Stimulated activated CD8-positive, alpha-beta memory T cell treated with anti-CD3 and anti-CD28 coated beads, Interleukin-7, amount 100 ng/mL, for 4 hours (primary cell): ENCODE measurements at places on chromosomes 12 and 14.

DNA sequence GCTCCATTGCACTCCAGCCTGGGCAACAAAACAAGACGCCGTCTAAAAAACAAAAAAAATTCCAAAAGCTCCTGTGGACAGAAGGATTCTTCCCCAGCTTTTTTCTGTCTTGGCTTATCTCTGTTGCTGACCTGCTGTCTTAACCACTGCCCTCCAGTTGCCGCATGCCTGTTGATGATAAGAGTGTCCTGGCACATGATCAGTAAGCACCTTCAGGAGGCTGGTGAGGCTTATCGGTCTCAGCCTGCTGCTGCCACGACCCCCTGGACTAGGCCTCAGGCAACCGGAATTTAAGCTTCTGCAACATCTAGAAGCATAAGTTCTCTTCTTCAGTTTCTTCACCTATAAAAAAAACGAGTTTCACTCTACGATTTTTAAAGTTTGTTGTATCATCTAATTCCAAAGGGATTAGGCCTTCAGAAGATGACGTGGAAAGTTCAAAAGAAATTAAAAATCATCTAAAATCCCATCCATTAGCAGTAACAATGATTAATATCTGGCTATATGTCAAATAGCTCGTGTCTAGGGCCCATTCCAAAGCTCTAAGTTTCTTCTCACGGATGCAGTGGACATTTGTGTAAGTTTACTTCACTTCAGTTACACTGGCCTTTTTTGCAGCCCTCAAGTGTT, 46.4 kb downstream of the RESF1 start:
- DNase-seq = no peak

DNA sequence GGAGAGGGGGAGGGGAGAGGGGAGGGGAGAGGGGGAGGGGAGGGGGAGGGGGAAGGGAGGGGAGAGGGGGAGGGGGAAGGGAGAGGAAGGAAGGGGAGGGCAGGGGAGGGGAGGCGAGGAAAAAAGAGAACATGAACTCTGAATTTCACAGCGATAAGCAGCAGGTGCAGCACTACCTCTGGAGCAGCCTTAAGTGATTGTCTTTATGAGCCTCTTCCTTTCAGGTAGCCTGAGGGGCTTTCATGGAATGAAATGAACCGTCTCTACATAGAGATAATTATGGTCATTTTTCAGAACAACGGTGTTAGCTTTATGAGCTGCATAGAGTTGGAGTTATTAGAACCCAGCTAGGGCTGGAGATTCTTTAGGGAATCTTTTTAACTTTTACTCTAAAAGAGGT, 18.1 kb upstream of the PTCSC3 start:
- DNase-seq = no peak

- no peak for DNase-seq
Measured at GRCh38 chr14:59358102-59358501, 107.1 kb downstream of the GPR135 start.

DNA sequence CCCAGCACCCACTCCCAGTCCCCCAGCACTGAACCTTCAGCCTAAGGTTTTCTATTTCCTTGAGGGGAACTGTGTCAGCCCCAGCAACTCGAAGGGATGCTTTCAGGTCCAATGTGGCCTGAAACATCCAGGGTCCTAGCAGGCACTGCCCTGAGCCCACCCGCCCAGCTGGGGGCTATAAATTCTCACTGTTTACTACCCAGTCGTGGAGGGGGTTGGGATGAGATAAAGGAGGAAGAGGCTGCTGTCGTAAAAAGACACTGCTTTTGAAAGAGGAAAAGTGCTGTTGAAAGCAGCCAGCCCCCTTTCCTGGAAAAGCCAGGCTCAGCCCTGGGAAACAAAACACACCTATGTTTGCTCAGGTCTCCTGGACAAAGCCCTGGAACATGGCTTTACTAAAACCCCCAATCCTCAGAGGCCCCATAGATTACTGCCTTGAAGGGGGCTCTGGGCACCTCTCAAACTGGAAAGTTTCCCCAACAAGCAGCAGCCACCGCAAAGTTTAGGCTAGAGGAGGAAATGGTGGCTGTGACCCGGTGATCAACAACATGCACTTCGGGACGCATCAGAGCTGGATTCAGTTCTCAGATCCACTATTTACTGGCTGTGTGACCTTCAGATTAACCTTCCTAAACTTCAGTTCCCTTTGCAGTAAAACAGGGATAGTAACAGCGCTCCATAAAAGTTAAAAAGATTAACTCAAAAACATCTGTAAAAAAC, 51.0 kb downstream of the ACTN1 start:
- DNase-seq = no peak

GRCh38 chr12:118359541-118359915, 13.2 kb downstream of the TAOK3 start:
- DNase-seq = no peak

DNA sequence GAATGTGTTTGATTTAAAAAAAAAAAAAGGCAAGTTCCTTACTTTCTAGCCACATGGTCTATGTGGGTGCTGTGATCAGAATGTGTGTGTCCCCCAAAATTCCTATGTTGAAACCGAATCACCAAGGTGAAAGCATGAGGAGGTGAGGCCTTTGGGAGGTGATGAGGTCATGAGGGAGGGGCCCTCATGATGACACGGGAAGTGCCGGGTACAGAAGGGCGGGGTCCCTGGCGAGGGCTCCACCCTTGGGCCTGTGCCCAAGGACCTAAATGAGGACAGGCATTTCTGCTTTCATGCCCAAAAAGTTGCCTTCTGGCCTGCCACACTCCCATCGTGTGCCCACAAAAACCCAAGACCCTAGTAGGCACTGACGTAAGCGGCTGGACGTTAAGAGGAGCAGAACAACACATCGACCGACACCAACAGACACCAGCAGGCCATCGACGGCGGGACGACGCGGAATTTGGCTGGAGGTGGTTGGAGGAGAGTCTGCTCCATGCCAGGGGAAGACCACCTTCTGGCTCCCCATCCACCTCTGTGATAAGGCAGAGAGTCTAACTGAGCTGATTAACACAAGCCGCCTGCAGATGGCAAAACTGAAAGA, 211.8 kb downstream of the FOXN3 start:
- DNase-seq = no peak

DNA sequence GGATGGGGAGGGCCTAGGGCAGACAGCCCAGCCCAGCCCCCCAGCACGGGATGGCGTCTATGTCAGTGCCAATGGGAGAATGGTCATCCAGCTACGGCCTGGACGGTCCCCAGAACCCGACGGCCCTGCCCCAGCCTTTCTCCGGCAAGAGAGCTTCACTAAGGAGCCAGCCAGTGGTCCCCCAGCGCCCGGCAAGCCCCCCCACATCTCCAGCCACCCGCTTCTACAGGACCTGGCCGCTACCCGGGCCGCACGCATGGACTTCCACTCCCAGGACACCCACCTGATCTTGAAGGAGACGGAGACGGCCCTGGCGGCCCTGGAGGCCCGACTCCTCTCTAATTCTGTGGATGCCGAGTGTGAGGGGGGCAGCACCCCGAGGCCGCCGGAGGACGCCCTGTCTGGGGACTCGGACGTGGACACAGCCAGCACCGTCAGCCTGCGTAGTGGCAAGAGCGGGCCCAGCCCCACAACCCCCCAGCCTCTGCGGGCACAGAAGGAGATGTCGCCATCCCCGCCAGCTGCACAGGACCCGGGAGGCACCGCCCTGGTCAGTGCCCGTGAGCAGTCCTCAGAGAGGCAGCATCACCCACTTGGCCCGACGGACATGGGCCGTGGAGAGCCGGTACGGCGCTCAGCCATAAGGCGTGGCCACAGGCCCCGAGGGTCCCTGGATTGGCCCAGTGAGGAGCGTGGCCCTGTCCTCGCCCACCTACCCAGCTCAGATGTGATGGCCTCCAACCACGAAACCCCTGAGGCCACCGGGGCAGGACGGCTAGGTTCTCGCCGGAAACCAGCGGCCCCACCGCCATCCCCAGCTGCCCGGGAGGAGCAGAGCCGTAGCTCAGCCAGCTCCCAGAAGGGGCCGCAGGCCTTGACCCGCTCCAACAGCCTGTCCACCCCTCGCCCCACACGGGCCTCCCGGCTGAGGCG, 21.9 kb downstream of the CEP170B start:
- no peak for DNase-seq

- DNase-seq = no peak
Measured at GRCh38 chr12:131312793-131313545, 359.3 kb downstream of the ADGRD1 start.

DNA sequence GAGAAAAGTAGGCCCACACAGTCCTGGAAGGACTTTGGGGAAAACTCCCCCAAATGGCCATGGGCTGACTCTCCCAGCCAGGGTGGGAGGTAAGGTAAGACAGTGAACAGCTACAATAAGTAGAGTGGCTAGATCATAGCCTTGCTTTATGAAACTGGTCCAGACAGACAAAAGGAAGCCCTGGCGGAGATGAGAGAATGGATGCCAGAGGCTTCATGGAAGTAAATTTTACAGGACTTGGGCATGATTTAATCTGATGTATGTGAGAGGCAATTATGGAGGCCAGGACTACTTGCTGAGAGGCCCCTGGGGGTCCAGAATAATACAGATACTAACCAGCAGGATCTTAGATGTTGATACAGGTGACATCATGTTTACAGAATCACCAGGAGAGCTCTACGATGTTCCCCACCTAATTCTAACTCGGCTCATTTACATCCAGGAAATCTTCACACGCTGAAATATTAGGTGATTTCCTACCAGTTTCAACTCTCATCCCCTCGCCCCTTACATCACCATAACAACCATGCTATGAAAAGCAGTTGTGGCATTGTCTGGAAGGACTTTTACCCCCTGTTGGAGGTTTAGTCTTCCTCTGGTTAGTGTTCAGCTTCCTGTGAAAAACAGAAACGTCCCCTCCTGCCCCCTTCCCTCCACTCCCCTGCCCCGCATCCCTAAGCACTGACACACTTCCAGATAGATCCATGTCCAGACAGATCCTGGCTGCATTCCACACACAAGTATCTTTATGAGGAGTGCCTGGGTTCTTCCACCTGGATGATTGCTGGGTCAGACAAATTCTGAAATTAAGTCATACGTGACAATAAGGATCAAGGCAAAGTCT, 39.5 kb upstream of the NT5DC3 start:
- DNase-seq = no peak

GRCh38 chr12:65510584-65511050, 232.1 kb downstream of the MSRB3 start:
- DNase-seq = no peak

DNA sequence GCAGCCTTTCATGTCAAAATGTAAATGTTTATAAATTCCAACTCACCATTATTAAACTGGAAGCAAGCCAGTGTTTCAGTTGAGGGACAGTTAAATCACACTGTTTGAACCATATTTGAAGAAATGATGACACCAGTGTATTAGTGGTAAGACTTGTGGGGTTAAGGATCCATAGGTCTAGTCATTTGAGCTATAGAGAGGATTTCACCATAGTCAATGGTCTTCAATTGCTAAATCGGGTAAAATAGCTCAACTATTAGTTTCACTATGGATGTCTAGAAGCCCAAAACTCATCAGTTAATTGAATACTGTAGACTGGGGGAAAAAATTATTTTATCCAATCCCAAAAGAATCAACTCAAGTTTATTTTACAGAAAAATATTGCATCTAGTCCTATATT, 659.1 kb downstream of the NRXN3 start:
- DNase-seq = no peak

GRCh38 chr14:98909251-98909944, 362.6 kb downstream of the BCL11B start:
- no peak for DNase-seq

GRCh38 chr14:77314539-77315457, 5.9 kb downstream of the POMT2 start:
- no peak for DNase-seq

DNA sequence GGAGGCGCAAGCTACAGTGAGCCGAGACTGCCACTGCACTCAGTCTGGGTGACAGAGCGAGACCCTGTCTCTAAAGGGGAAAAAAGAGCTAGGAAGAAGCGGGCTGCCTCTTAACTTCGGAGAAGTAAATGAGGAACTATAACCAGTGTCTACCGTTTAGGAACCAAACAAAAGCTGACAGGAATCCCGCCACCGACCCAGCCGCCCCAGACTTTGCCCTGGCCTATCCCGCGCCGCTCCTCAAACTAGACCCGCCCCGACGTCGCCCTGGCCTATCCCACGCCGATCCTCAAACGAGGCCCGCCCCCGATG, 568 bp upstream of the SIVA1 start:
- DNase-seq = no peak

DNA sequence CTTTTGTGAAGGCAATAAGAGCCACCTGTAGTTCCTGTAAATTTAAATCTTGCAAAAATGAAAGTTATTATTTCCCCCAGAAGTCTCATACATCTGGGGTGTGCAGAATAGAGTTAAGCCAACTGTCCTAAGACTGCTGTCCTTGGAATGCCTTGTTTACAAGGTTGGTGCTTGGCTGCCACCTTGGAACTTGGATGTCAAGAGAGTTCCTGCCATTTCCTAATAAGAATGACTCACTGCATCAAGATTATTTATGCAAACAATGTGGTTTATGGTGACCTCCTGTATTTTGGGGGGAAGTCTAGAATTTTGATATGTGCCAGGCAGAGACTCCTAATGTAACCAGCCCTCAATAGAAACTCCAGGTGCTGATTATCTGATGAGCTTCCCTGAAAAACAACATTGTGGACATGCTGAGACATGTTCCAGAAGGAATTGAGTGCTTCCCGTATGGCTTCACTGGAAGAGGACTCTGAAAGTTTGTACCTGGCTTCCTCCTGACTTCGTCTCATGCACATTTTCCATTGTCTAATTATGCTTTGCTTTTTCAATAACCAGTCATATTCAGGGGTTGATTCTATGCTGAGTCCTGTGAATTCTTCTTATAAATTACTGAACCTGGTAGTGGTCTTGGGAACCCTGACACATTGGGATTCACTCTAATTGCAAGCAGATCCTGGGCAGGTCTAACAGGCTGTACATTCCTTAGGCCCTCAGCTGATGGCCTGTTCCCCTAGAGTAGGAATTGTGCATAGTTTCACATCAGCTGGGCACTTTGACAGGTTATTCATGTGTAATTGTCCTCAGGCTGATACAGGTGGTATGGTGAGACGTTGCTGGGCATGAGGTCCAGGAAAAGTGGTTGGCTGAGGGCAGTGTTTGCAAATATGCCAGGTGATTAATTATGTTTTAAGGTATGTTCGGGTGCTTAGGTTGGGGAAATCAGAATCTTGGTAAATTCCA, 1370.7 kb upstream of the TMEM132C start:
- no peak for DNase-seq

DNA sequence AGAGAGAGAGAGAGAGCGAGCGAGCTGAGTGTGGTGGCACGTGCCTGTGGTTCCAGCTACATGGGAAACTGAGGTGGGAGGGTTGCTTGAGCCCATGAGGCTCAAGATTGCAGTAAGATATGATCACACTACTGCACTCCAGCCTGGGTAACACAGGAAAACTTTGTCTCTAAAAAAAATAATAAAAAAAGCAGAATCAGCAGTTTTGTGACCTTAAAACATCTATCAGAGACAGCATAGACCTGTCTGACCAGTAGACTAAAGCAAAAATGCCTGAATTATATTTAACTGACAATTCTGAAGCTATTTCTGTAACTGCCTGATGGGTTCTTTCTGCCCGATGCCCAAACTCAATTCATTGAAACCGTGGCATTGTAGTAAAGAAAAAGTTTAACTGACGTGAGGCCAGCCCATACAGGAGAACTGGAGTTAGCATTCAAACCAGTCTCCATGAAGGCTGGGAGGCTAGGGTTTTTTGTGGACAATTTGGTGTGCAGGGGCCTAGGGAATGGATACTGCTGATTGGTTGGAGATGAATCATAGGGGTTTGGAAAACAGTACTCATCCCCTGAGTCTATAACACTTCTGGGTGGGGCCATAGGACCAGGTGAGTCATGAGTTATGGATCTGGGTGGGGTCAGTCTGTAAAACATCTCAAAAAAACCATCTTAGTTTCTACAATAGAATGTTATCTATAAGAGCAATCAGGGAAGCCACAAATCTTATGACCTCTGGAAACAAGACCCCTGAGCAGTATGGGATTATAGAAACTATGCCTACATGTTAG, 8.0 kb upstream of the RASSF8 start:
- no peak for DNase-seq
